Activated CD4-positive, alpha-beta T cell treated with anti-CD3 and anti-CD28 coated beads, Interleukin-2, amount 50 U/mL, for 1 hour (primary cell): ENCODE measurements at places on chromosomes 4 and X.

DNA sequence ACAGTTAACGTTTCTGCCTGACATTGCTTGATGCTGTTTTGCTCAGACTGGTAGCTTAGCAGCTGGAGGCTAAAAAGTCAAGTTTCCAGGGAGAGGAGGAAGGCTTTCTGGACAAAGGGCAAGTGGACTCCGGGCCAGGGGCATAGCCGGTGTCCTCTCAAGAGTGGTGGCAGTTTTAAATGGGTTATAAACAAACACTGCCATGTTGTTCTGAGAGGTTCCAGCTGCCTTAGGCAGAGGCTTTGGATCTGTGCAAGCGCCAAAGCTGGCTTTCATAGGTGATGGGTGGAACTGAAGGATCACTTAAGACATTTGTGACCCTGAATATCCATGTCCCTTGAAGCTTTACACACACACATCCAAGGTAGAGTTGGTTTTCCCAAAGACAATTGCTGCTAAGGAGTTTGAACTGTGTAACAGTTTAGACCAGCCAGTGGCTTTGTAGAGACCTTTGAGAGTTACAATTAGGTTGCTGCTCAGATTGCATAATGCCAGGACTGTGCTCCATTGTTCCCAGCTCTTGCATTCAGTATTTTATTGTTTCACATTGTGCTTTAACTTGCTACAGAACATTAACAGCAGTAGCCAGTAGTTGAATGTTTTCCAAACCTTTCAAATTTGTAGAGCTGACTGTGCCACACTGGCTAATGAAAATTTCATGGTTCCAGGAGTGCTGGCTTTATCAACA, 54.1 kb upstream of the AP1S2 start:
- DNase-seq: no peak

DNA sequence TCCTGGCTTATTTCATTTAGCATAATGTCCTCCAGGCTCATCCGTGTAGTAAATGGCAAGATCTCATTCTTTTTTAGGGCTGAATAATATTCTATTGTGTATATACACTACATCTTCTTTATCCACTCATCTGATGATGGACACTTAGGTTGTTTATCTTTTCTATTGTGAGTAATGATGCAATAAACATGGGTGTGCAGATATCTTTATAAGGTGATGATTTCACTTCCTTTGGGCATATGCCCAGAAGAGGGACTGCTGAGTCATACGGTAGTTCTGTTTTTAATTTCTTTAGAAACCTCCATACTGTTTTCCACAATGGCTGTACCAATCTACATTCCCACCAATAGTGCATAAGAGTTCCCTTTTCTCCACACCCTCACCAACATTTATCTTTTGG, 317.6 kb upstream of the CNKSR2 start:
- no peak for DNase-seq

DNA sequence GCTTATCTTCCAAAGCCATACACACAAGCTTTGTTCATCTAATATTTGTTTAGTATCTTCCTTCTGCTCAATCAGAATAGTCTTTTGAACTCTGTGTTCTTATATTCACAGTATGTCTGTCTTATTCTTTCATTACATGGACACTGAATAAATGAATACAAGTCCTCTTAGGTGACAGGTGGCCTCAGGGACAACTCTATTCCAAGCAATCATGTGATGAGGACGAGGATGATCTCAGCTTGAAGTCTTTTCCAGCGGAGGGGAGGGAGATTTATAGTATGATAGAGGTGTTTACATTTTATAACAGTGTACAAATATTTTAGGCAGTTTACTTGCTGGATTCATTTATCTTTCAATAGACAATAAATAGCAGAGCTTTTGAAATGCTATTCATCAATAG, 300.4 kb downstream of the NLGN4X start:
- DNase-seq: no peak

GRCh38 chr4:136078976-136079375, 1453.3 kb downstream of the PCDH18 start:
- no peak for DNase-seq

DNA sequence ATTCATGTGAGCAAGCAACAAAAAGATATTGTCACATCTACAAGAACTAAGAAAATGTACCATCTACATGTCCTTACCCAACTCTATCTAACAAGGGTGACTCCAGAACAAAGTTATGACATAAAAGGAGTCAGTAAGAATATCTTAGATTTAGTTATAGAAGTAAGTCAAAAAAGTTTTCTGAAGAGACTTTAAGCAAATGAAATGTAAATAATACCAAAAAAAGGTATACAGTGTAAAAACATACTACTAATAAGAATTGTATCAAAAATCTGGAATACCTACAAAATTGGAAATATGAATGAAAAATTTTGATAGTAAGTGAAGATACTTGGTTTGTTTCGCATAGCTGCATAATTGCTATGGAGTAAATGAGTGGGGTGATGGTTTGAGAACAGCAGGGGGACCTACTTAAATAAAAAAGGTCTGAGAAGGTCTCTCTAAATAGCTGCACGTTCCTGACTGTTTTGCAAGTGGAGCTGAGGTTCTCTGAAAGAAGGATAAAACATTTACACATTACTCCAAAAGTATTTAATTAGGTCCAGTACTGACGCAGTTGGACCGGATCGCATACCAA, 51.0 kb upstream of the ENPP6 start:
- DNase-seq: no peak

DNA sequence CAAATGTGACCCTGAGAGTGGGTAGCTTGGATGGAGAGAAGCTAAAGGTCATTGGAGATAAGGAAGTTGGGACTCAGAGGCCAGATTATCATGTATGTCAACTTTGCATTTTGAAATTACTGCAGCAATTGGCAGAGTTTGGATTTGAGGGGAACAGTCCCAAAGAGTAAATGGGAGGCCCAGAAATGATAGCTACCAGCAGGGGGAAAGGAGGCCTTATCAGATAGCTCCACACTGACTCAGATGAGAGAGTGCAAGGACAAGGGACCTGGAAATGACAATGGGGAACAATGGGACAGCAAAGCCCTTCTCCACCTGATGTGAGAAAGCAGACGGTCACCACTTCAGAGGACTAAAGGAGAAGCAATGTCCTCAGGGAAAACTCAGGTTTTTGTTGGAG, 201.5 kb upstream of the JADE1 start:
- DNase-seq: no peak

GRCh38 chr4:138034871-138035270, 207.3 kb downstream of the SLC7A11 start:
- DNase-seq: no peak

DNA sequence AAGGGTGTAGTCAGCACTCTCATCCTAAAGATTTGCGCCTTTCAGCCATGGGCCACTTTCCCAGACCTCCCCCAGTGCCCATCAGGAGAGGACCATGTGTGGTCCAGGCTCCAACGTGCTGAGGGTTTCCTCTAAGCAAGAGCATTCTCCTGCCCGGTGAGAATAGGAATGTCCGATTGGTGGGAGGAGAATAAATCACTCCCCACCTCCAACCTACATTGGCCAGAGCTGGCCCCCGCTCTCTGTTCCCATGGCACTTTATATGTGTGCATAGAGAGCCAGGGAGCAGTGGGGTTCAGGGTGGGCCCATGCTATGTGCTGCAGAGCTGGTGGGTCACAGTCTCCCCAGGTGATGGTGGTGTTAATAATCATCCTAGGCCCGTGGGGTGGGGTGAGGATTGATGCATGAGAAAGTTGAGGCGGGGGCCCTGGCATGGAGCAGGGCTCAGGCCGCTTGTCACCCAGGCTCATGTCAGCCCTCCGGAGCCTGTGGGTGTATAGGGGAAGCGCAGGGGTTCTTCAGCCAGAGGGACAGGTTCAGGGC, 6.8 kb upstream of the SORCS2 start:
- DNase-seq: no peak

DNA sequence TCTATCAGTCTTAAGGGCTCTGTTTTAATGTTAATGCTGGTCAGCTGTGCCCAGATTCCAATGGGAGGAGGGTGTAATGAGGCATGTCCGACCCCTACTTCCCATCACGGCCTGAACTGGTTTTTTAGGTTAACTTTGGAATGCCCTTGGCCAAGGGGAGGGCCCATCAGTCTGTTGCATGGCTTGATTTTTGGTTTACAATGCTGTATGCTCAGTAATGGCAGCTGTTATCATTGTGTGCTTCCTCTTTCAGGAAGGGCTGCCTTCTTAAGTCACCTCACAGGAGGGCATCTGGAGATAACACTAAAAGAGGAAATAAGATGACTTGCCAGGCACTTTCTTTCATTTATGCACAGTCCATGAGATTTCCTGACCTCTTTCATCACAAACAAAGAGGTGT, 36.3 kb downstream of the ATXN3L start:
- DNase-seq: no peak

- no peak for DNase-seq
These were observed 208.7 kb upstream of the KLF3 start for GRCh38 chr4:38455092-38455862.

- no peak for DNase-seq
These were observed 294.3 kb upstream of the IGFBP7 start for GRCh38 chr4:57404483-57404882.

DNA sequence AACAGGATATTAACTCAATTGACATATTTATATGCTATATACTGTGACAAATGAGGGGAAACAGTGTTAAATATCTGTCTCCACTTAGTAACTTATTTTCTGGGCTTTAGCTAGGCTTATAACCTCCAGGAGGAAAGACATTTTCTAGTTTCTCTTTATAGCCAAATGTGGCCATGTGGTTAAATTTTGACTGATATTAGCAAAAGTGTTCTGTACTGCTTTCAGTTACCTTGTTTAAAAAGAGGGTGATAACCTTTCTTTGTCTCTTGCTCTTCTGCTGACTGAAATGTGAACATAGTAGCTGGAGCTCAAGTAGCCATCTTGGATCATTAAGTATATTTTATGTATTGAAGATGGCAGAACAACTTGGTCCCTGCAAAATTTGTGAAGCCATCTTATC, 253.7 kb downstream of the PDHA2 start:
- no peak for DNase-seq

DNA sequence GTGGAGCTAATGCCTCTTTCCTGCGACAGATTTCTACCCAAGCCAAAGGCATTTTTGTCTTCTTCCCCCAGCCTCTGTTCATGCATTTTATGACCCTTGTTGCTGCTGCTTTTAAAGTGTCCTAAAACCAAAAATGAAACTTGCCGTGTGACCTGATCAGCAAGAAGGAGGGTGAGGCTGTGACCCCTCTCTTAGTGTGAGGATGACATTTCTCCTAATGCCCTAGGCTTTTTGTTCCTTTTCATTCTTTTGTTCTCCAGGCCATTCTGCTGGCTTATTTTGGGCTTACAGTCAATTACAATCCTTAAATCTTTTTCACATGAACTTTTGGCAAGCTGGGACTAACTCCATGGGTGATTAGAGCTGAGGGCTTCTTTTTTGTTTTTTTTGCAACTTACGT, 34.4 kb downstream of the PTTG2 start:
- no peak for DNase-seq

GRCh38 chrX:154098551-154098950, 1.0 kb upstream of the MECP2 start:
- no peak for DNase-seq

- no peak for DNase-seq
These were observed 18.4 kb upstream of the COX18 start for GRCh38 chr4:73087871-73088270.

DNA sequence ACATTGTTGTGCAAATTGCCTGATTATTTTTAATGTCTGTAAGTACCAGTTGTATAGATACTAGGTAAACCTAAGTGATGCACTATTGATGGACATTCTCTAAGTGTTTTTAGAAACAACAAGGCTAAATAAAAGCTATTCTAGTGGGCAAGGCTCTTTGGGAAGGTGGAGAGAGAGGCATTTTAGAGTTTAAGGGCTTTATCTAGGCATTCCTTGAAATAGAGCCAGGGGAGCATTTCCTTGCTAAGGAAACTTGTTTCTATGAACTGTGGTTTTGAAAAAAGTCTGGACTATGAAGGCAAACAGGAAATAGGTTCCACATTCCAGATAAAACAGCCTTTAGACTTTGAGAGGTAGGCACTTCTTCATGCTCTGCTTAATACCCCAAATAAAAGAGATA, 23.8 kb downstream of the BMX start:
- DNase-seq: no peak

DNA sequence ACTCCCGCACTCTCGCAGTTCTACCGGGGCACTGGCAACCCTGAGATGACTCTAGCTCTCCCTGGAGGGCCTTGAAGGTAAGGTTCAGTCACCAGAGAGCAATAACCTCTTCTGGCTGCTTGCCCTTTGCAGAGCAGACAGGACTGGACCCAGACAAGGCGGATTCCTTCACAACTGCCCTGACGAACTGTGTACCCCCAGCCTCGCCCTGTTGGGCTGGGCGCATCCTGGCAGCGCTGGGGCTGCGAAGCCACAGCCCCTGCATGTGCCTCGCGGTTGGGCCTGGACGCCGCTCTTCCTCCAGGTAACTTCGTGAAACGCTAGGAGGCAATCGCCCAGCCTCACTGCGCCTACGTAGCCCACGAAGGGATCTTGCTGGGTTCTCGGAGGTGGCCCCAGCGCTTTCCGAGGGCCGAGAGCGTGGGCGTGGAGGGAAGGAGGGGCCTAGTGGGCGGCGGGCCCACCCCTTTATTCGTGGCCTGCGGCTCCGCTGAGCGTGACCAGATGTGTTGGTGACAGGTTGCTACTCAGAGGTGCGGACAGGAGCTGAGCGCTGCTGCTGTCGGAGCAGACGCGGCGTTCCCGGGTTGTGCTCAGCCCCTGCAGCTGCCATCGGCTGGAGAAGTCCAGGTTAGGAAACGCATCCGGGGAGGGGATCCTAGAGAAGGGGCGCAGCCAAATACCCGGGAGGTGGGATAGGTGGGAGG, 1.9 kb upstream of the MAMLD1 start:
- no peak for DNase-seq

- no peak for DNase-seq
These were observed 30.6 kb downstream of the GUCY1B1 start for GRCh38 chr4:155789391-155789790.

GRCh38 chr4:127155116-127155515, 477.6 kb upstream of the INTU start:
- DNase-seq: no peak

GRCh38 chrX:38112566-38112965, 106.2 kb downstream of the SYTL5 start:
- no peak for DNase-seq

DNA sequence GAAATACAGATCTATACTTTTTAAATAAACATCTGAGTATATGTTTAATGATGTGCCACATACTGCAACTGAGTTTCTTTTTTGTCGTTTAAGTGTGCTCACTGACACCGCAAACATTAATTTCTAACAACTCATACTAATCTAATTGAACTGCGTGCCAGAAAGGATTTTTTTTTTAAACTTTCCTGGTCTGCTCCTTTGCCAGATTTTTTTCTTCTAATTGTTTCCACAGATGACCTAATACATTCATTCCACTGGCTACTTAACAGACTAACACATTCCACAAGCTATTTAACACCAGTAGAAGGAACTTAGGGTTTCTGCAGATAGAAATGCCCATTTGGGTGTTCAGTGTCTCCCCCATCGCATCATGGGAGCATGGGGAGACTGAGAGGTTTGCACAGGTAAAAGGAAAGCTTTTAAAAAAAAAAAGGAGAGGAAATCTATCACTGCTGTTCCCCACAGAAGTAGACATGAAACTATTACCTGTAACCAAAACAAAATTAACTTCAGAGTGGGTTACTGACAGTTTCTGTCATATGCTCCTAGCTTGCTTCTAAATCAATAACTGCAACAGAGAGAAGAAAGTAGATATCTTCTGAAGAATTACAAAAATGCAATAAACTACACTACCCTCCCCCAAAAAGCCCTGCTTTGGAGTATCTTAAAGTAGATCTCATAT, 31.6 kb downstream of the SH3KBP1 start:
- DNase-seq: no peak
